PC-3 (cell line): ENCODE measurements at places on chromosomes 12 and 14. TPM values are rescaled to one million over a fixed set of nuclear protein-coding genes. Genes with fewer than 3 reads are reported as not detected.

DNA sequence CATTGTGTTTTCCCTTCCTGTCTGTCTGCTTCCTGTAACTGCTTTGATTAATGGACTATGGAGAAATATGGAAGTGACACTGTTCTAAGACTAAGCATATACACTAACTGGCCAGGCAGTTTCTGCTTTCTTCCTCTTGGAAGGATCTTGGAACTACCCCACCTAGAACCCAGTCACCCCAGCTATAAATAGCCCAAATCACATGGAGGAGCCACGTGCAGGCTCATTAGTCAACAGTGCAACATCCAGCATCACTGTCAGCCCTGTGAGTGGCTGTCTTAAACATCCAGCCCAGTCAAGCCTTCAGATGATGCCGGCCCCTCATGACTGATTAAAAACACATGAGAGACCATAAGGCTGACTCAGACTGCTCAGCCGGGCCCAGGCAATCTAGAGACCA is 39.2 kb downstream of the BCAT1 start:
- no peak for DNase-seq

DNA sequence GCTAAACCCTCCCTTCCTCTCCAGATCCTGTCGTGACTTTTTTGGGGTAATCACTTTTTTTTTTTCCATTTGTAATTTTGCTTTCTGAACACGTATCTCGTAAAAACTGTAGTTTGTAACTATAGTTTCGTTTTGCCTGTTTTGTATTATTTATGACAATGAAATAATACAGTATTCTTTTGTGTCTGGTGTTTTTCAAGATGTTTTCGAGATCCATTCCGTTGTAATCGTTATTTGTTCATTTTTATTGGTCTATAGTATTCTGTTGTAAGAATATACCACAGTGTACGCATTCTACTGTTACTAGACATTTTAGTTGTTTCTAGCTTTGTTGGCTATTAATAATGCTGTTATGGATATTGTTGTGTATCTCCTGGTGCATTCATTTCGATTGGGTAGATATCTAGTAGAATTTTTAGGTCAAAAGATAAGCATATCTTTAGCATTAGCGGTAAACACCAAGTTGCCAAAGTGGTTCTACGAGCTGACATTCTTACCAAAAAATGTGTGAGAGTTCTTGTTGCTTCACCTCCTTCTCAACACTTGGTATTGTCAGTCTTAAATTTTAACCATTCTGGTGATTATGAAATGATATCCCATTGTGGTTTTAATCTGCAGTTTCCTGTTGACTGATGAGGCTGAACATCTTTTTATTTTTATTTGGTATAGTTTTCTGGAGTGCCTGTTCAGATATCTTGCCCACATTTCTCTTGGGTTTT is 92.3 kb upstream of the EVL start:
- no peak for DNase-seq

The L2HGDH gene
- total RNA-seq, result 27.8 and 41.6 TPM in 2 replicates

The CFAP73 gene
- total RNA-seq, result not detected in 2 replicates

GRCh38 chr12:109991586-109991985 is 4.6 kb downstream of the GIT2 start:
- no peak for DNase-seq

GRCh38 chr12:63397807-63398206 is 246.8 kb upstream of the AVPR1A start:
- no peak for DNase-seq

The PGF gene
- 0.26 and 1.5 TPM in 2 replicates for total RNA-seq

DNA sequence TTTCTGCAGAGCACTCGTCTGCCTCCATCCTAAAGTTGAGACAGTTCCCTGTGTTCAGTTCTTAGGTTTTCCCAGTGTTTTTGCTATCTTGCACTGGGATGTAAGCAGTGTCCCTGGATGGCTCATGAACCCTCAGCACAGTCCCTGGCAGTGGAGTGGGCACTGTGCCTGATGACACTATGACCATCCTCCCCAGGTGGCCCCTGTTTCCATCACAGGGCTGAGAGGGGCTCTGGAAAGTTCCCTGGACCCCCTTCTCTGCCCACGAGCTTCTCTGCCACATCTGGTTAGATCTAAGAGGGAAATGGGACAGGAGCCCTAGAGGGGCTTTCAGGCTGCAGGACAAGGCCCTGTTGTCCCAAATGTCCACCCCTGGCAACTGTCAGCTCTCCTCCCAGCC is 249.8 kb upstream of the SFSWAP start:
- no peak for DNase-seq

- DNase-seq, result peak; percentile 25
Measured at GRCh38 chr12:53383258-53383657, 3.3 kb downstream of the SP1 start.

The NAB2 gene
- 17.4 and 20.2 TPM in 2 replicates for total RNA-seq

DNA sequence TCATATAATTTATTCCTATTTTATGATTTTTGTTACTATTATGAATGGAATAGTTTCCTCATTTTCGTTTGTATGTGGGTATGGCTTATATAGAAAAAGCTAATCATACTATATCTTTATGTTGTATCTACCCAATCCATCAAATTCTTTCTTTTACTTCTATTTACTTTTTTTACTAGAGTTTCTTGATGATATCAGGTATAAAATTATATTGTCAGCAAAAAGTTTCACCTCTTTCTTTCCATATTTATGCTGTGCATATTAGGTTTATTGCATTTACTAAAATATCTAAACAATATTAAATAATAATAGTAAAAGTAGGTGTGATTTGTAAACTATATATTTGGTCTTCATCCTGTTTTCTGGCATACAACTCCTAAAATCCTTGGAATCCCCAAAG is 146.7 kb upstream of the PLXNC1 start:
- DNase-seq, result no peak

GRCh38 chr14:89628521-89628920 is 211.5 kb upstream of the FOXN3 start:
- no peak for DNase-seq

DNA sequence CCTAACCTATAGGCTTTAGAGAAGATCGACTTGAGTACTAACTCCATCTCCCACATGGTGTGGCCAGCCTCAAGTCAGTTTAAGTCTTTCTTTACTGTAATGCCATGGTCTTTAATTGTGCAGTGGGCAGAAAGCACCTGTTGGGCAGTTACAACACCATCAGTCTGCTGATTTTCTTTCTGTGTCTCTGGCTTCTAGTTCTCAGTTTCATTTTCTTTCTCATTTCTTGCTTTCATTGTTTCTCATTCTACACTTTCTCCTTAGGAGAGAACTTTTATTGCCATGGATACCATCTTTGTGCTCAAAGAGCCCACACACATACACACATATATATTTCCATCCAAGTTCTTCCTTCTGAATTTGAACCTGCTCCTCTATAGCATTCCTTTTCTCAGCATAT is 96.1 kb upstream of the SLC16A7 start:
- no peak for DNase-seq

- no peak for DNase-seq
Measured at GRCh38 chr12:97944576-97944975, 482.0 kb downstream of the RMST start.

- peak; percentile 91 for DNase-seq
Measured at GRCh38 chr14:73463411-73463810, 5.1 kb upstream of the NUMB start.

GRCh38 chr12:122423258-122424165 is 1.0 kb upstream of the CLIP1 start:
- no peak for DNase-seq

The MAGOHB gene
- total RNA-seq, result 25.6 and 36.8 TPM in 2 replicates

GRCh38 chr14:55074662-55075061 is 23.2 kb downstream of the MAPK1IP1L start:
- no peak for DNase-seq

DNA sequence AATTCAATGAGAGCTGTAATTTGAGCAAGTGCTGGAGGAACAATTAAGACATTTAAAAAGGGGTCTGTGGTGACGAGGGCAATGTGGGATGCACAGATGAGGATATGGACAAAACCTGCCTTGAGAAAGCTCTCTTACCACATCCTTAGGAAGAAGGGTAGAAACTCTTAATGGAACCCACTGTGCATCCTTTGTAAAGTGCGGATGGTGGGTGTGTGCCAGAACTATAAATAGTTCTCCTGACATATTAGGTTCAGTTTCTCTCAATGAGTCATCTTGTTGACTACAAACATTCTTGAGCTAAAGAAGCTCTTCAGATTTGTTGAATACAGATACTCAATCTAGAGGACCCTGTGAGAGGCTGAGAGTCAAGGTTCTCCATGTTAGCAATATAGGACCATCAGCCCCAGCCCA is 106.1 kb upstream of the ANO4 start:
- no peak for DNase-seq

GRCh38 chr14:61430066-61430757 is 108.8 kb downstream of the PRKCH start:
- DNase-seq, result peak; percentile 35

DNA sequence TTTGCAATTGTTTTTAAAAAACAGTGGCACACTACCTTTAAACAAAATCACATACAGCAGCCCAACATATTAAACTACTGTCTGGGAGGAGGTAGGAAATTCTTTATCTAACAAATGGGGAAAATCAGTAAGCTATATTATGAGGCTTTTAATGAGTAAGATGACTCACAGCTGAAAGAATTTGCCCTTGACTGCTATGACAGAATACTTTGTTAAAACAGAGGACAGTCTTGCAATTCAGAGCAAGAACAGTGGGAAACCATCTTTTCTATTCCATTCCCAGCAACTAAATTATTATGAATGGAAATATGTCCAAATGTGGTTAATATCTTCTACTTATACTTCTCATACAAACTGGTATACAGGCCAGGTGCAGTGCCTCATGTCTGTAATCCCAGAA is 49.2 kb upstream of the SGPP1 start:
- peak; percentile 72 for DNase-seq

- no peak for DNase-seq
Measured at GRCh38 chr12:100718187-100718586, 76.4 kb upstream of the ANO4 start.

The RNASE4 gene
- 5.9 and 8.5 TPM in 2 replicates for total RNA-seq

The CD27 gene
- total RNA-seq, result not detected in 2 replicates

The HOXC10 gene
- 0.69 and 2.9 TPM in 2 replicates for total RNA-seq

- no peak for DNase-seq
Measured at GRCh38 chr12:114439817-114440216, 33.9 kb upstream of the TBX5 start.

- no peak for DNase-seq
Measured at GRCh38 chr14:43900173-43900655, 606.9 kb downstream of the FSCB start.

GRCh38 chr14:45222485-45223262 is 30.3 kb downstream of the MIS18BP1 start:
- no peak for DNase-seq

DNA sequence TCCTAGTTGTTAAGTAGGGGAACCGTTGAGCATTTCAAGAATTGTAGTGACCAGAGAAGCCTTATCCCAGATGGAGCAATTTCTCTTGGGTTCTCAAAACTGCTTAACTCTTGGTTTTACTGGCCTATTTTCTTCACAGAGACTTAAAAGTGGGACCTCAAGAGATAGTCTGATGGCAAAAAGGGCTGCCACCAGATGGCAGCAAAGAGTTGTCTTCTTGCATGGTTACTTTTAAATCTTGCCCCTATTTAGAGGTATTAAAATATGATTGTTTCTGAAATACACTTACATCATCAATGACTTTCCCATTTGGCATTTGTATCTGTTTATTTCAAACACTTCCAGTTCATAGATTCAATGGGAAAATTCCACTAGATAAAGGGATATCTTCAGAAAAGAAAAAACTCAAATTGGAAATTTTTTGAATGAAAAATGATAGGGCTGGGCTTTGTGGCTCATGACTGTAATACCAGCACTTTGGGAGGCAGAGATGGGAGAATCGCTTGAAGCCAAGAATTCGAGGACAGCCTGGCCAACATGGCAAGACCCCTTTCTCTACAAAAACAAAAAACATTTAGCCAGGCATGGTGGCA is 69.9 kb upstream of the CNTN1 start:
- DNase-seq, result peak; percentile 74

- DNase-seq, result no peak
Measured at GRCh38 chr14:69298131-69299071, 38.4 kb downstream of the GALNT16 start.

GRCh38 chr12:69056743-69057515 is 124.0 kb upstream of the CPM start:
- DNase-seq, result no peak

- peak; percentile 11 for DNase-seq
Measured at GRCh38 chr12:38911611-38912010, 6.2 kb upstream of the CPNE8 start.

DNA sequence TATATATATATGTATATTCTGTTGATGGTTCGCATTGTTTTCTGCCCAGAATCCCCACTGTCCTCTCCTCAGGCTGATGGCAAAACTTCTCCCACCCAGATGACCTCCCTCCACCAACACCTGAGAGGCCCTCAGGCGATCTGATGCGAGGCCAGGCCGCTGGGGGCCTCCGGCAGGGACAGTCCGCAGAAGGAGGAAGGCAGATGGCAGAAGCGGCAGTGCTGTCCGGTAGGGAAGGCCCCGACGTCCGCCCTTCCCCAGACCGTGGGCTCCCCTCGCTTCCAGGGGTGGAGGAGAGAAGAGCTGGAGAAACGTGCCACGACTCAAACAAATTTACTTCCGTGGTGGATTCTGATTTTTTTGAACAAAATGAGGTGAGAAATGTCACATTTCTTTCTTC is 178.3 kb upstream of the RGS6 start:
- no peak for DNase-seq

The LARP4 gene
- total RNA-seq, result 35.1 and 39.1 TPM in 2 replicates

The PRKD1 gene
- 1.2 and 3.0 TPM in 2 replicates for total RNA-seq

GRCh38 chr12:56995201-56995929 is 11.0 kb downstream of the ZBTB39 start:
- DNase-seq, result no peak

DNA sequence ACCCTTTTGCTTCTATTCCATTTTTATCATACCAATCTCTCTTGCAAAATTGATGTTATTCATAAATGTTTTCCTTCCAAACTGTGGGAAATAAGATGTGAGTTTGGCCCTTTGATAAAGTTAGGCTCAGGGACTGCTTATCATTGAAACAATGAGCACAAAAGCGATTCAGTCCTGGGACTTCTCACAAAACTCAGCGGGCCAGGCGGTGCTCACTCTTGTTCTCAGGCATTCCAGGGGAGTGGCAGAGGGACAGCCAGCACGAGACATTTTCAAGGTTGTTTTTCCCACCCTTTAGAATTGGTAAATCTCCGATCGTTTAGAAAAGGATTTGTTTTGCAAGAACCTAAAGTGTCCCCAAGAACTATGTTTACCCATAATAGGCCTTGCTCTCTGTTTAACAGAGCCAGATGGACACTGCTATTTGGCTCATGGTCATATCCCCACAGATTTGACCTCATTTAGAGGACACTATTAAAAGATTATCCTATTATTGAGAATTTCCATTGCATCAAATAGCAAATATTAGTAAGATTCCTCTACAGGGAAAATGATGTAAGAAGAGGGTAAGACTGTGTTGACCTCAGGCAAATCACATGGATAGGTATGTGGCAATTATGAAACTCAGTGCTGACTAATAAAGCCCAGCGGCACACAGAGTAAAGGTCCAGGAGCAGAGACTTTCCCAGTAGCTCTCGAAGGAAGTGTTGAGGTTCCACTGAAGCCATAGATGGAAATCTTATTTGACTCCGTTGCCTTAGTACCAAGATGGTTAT is 102.7 kb upstream of the USP44 start:
- DNase-seq, result peak; percentile 82

- peak; percentile 44 for DNase-seq
Measured at GRCh38 chr12:29569132-29569757, 71.8 kb upstream of the OVCH1 start.

GRCh38 chr12:14950982-14951746 is 10.2 kb downstream of the ARHGDIB start:
- peak; percentile 74 for DNase-seq

The GZMB gene
- not detected in 2 replicates for total RNA-seq

- DNase-seq, result no peak
Measured at GRCh38 chr12:52370926-52371608, 3.8 kb upstream of the KRT85 start.

The CLEC7A gene
- 0.40 TPM in 1 of 2 replicates, not detected in the other for total RNA-seq

- peak; percentile 20 for DNase-seq
Measured at GRCh38 chr12:48122065-48122834, 3.1 kb downstream of the PFKM start.
